Naive thymus-derived CD4-positive, alpha-beta T cell (primary cell): ENCODE measurements at places on chromosomes 3 and 15. TPM values are rescaled to one million over a fixed set of nuclear protein-coding genes. Genes with fewer than 3 reads are reported as not detected.
A peak's percentile ranks its signal among the peaks of the same experiment; 100 is the strongest.

DNA sequence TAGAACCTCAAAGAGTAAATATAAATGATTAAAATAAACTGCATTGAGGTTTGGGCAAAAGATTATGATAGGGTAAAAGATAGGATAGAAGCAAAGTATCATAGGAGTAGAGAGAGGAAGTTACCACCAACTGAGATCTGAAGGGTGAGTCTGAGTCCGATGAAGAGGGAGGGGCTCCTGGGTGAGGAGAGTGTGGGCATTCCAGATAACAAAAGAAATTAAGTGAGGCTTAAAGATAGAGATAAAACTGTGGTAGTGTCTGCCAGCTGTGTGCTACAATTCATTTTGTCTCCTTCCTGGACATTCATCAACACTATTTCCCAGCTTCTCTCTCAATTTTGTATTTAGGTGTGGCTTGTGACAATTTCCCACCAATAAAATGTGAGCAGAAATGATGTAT, 343.0 kb upstream of the PLSCR5 start:
- DNase-seq = no peak

DNA sequence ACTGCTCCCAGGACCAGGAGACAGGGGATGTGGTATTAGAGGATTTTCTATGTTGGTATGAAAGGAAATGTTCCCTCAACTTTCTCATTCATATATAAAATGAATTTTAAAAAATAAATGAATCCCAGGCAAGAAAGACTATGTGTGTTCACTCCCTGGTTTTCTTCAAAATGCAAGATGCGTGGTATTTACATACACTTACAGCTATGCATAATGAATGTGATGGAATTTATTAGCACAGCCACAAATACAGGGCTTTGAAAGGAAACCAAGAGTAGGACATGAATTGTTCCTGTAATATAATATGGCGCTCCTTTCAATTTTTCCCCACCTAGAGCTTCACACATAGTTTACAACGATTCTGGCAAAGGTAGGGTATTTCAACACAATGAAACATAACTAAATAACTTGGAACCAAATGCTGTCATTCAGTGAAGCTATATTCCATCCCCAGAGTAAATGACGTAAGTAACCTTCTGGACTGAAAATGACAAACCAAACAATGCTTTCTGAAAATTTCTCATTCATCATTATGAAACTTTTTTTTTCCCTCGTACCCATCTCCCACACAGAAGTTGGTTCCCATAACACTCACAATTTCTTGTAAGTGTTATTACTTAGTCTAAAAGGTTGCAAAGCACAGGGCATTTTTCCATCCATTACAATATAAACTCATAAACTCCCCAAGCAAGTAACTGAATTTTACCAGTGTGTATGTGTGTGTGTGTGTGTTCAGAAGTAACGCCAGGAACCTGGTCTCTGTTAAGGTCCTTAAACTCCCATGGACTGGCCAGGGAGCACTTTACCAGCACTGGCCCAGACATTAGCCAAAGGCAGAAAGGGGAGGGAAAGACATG, 41.8 kb downstream of the CBLB start:
- DNase-seq = no peak

- DNase-seq = no peak
Observed at GRCh38 chr15:39922462-39923092, 2.5 kb upstream of the GPR176 start.

GRCh38 chr3:64578062-64578770, 109.6 kb downstream of the ADAMTS9 start:
- DNase-seq = no peak

VWA5B2 gene
- total RNA-seq = not detected

PLA2G4B gene
- 55.6 TPM for total RNA-seq

- DNase-seq = no peak
Observed at GRCh38 chr3:187964760-187965159, 189.2 kb upstream of the LPP start.

DNA sequence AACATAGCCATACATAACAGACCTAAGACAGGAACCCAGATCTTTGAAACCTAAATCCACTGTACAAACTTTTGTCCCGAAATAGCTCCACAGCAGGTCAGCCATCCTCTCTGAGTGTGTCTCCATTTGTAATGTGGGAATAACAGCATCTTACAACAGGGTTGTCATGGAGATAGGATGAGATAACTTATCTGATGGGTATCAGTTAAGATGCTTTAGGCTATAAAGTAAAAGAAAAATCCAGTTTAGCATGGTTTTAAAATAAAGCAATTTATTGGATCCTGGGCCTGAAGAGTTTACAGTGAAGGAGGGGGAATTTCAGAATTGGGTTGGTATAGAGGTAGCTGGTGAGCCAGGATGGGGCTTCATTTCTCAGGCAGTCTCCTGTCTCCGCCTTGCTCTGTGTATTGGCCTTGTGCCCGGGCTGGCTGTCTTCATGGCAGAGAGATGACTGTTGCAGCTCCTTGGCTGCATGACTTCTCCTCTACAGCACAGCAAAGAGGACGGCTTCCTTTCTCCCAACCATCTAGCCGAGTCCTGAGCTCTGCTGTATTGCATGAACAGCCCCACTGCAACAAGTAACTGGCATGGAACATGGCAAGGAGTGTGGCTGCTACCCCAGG, 131.9 kb upstream of the PROK2 start:
- DNase-seq = no peak

DNA sequence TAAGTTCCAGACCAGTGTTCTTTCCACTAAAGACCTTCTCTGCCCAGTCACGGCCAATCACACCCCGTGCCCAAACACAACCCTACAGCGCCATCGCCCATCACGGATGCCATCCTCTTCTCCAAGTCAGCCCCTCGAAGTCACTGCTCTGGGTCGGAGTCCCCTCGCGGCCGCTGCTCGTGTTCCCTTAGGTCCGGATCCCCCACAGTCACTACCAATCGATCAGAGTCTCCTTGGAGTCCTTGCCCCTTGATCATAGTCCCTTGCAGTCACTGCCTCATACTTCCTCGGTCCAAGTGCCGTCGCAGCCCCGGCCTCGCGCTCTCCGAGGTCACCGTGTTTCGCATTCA, 461 bp downstream of the PCYT1A start:
- peak; percentile 5 for DNase-seq

CXCR6 gene
- total RNA-seq = 1.2 TPM

DNA sequence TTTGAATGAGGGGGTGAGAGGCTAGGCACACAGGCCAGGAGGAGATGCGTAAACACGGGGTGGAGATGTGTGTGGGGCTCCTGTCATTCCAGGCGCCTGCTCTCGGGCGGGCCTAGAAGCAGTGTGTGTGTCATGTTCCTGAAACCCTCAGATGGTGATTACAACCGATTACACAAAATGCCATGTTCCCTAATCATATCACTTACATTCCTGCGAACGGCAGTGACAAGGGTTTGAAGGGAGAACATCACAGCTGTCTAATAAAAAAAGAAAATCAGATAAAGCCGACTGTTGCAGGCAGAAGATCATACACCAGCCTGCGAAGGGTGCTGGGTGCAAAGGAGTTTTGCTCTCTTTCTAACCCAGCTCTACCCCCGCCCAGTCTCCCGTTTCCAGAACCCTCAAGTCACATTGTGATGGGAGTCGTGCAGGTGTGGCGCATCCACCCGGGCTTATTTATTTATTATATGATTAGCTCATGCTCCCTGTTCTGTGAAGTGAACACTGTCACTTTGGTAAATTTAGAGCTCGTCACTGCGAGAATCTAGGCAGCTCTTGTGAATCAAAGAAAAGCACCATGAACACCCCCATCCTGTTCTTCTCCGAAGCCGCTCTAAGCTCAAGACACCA, 140.3 kb downstream of the NR2F2 start:
- no peak for DNase-seq
